Activated CD4-positive, alpha-beta T cell treated with anti-CD3 and anti-CD28 coated beads, Interleukin-2, amount 50 U/mL, for 16 hours (primary cell): ENCODE measurements at places on chromosomes 5 and 9.

- DNase-seq, result no peak
These were observed 24.9 kb downstream of the KCNV2 start for GRCh38 chr9:2742214-2742613.

DNA sequence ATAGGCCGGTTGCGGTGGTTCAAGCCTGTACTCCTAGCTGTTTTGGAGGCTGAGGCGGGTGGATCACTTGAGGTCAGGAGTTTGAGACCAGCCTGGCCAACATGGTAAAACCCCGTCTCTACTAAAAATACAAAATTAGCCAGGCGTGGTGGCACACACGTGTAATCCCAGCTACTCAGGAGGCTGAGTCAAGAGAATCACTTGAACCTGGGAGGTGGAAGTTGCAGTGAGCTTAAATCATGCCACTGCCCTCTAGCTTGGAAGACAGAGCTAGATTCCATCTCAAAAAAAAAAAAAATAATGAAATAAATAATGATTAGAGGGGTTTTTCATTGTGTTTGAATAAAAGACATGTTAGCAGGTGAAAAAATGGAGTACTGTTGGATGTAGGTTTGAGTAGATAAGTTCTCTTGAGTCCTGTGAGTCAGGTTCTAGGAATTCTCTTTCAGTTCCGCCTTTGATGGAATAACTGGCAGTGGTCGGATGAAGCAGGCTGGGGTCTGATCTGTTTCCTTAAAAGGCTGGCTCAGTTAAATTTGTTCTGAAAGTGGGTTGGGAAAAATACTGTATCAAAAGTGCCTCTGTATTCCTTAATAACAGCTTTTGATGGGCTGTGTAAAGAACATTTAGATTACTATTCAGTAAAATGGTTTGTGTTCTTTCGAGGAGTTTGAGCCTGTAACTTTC, 73.2 kb downstream of the AOPEP start:
- no peak for DNase-seq

- peak; percentile 6 for DNase-seq
These were observed 162.2 kb downstream of the OXCT1 start for GRCh38 chr5:41707853-41708603.

- no peak for DNase-seq
These were observed 5.5 kb downstream of the NUDT2 start for GRCh38 chr9:34334916-34335315.

GRCh38 chr5:6408627-6409446, 30.5 kb upstream of the MED10 start:
- DNase-seq, result no peak

DNA sequence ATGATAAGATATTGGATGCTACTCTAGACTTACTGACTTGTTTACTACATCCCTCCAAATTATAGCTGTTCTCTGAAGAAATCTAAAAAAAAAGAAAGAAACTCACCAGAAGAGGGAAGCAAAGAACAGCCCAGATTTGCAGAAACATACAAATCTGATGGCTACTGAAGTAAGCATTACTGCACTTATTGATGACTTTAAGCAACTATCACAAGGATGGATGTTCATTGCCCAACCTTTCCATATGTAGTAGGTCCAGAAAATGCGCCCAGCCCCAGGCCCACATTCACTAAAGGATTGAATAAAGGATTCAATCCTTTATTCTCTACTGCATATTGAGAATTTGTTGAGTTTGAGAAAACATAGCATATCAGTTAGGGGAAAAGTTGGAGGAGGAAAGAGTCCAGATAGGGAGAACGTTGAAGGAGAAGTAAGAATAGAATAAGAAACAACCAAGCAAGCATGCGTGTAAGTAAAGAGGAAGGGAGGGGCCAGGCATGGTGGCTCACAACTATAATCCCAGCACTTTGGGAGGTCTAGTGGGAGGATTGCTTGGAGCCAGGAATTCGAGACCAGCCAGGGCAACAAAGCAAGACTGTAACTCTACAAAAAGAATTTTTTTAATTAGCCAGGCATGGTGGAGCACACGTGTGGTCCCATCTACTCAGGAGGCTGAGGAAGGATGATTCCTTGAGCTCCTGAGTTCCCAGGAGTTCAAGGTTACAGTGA, 33.8 kb upstream of the DTWD2 start:
- peak; percentile 35 for DNase-seq

GRCh38 chr9:93205045-93205768, 21.3 kb downstream of the WNK2 start:
- no peak for DNase-seq

- no peak for DNase-seq
These were observed 2.2 kb downstream of the CACFD1 start for GRCh38 chr9:133461975-133462374.

- DNase-seq, result no peak
These were observed 67.0 kb downstream of the PTTG1 start for GRCh38 chr5:160488394-160489325.

GRCh38 chr9:122420315-122420714, 49.5 kb downstream of the PTGS1 start:
- no peak for DNase-seq

GRCh38 chr5:61598126-61598525, 266.1 kb downstream of the ZSWIM6 start:
- DNase-seq, result no peak

- no peak for DNase-seq
These were observed 178.0 kb downstream of the RFK start for GRCh38 chr9:76216161-76216649.

- peak; percentile 28 for DNase-seq
These were observed 28.5 kb downstream of the NFIL3 start for GRCh38 chr9:91395106-91395552.

DNA sequence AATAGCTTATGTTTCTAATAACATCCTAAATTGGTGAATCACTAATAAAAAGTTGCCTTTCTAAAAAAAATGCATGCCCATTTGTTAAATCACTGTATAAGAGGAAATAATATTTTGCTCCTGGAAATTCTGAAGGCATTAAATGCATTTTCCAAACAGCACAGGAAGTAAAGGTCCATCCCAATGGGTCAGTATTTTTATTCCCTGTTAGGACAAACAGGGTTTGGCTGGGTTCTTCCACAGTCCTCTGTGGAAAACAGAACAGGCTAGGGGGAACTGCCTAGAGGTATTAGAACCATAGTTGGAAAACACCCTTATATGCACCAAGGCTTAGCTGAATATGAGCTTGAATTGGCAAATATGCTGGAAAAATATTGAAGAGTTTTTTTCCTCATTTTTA, 85.2 kb downstream of the OXCT1 start:
- no peak for DNase-seq

GRCh38 chr9:354453-354852, 139.8 kb downstream of the DOCK8 start:
- no peak for DNase-seq

GRCh38 chr5:10856683-10857337, 95.8 kb upstream of the DAP start:
- peak; percentile 16 for DNase-seq

- no peak for DNase-seq
These were observed 170.5 kb downstream of the NNT start for GRCh38 chr5:43773478-43773844.

- DNase-seq, result no peak
These were observed 60.0 kb upstream of the FER start for GRCh38 chr5:108687595-108688200.

GRCh38 chr5:98368141-98368540, 405.3 kb upstream of the RGMB start:
- DNase-seq, result no peak

GRCh38 chr9:126599047-126599650, 14.6 kb upstream of the LMX1B start:
- DNase-seq, result no peak

- no peak for DNase-seq
These were observed 78.0 kb upstream of the FBXL7 start for GRCh38 chr5:15421921-15422412.

DNA sequence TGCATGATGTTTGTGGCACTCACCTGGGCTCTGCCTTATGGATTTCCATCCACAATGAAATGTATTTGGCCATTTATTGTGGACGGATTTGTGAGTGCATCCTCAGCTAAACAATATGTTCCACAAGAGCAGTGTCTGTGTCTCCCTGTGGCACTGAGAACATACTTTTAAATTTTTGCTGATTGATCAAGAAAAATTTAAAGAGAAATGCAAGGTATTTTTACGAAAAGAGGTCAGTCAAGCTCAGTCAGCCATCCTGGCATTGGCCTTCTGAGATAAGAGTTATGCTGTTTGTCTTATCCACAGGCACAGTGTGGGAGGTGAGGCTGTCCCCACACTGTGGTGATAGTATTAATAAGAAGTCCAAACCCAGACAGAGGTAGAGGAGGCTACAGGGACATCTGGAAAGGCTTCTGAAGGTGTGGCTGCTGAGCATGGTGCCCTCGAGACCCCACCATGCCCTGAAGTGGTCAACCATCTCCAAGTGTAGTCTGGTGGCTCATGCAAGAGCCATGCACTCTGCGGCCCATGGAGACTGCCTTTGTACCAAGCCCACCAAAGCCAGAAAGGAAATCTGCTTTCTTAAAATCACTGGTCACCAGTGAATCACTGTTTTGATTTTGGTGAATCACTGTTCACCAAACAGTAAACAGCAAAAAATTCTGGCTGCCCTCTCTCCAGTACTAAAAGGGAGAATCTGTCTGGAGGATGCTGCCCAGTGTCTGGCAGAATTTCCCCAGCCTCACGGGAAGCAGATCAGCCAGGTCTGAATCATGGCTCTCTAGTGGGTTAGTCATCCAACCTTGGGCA, 28.8 kb downstream of the SPOCK1 start:
- no peak for DNase-seq

DNA sequence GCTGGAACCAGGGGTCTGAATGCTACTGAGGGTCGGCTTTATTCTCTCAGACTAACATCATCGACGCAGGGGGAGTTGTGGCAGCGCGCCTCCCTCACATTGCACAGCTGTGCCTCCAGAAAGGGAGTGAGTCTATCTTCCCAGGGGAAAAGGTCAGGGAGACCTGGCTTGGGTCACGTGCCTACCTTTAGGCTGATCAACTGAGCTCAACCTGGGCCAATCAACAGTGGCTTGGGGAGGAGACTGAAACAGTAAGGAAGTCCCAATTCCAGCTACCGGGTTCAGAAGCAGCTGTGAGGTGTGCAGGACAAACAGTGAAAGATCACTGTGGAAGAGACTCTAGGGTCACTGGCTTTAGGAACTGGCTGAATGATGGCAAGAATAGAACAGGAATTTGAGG, 14.3 kb downstream of the SNX30 start:
- no peak for DNase-seq

DNA sequence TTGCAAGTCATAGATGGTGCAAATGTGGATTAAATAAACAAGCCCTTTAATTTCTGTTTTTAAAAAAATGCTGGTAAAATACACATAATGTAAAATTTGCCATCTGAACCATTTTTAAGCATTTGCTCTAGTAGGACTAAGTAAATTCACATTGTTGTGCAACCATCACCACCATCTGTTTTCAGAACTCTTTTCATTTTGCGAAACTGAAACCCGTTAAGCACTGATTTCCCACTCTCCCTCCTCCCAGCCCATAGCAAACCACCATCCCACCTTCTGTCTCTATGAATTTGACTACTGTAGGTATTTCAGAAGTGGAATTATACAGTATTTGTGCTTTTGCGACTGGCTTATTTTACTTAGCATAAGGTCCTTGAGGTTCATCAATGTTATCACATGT, 103.3 kb upstream of the CNTLN start:
- no peak for DNase-seq

- peak; percentile 66 for DNase-seq
These were observed 7.2 kb upstream of the KLHL3 start for GRCh38 chr5:137743031-137743640.

DNA sequence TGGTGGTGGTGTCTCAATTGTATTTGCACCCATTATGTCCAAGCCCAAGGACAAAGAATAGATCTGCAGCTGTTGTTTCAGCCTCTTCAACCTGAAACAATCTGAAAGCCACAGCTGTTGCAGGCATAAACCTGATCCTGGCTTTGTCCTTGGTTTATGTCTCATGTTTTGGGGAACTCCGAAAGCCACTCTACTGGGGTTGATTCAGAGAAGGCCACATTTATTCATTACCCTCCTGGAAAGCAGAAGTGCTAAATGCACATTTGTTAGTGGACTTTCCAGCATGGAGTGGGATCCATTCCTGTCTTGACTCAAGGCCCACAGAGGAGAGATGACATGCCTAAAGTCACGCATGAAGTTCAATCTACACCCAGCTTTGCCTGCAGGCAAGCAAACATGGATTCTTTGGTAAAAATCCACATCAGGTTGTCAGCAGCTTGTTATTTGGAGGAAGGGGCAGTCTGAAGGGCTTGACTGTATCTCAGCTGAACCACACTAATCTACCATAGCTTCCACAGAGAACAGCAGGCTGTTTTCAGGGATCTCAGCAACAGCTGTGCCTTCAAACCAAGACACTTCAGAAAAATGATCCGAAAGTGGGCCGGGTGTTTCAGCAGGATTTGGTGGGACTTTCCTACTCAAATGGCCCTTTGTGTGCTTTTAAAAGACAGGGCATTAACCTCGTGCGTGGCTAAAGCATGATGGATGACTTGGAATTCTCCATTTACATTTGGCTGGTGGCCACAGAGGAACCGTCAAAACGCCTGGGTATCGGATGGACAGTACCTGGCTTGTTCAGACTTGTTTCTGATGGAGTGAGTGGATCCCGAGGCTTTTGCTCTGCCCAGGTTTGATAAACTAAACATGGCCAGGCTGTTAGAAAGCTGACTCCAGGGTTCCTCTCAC, 36.2 kb upstream of the ADAM19 start:
- no peak for DNase-seq

DNA sequence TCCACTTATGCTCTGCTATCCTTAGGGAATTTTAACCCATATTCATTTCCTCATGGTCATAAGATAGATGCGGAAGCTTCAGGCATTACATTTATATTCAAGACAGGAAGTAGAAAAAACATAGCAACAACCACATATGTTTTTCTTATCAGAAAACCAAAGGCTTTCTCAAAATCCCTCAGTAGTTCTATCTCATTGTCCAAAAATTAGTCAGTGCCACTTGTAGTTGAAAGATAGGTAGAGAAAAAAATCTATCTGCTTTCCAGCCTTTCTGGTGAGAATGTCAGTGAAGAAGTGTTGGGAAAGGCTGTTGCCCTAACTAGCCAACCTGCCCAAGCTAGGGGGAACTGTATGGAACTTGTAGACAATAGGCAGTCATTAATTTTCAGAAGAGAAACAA, 23.5 kb upstream of the MOCS2 start:
- DNase-seq, result no peak

- DNase-seq, result no peak
These were observed 289.0 kb upstream of the ANKRD55 start for GRCh38 chr5:56522169-56522568.

DNA sequence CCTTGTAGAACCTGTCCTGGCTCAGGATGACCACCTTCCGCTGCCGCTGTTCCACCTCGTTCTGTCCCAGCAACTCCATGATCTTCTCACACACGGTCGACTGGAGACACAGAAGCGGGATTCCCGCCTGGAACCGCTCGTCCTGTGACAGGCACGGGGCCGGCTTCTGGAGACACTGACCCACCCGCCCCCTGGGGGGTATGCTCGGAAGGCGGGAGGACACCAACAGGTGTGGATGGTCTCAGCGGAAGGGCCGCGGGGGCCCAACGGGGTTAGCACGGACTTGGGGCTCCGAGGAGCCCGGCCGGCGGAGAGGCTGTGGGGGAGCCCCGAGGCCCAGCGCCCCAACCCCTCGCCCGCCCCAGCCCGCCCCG, 530 bp downstream of the UCK1 start:
- no peak for DNase-seq
